ENCODE measurements at places on chromosomes 4 and X.

GRCh38 chrX:139008185-139008584, 296.7 kb upstream of the FGF13 start:
- no peak for DNase-seq

- DNase-seq, result no peak
These were observed 33.4 kb downstream of the ARHGEF6 start for GRCh38 chrX:136747003-136747986.

- no peak for DNase-seq
These were observed 2.7 kb upstream of the TMSB4X start for GRCh38 chrX:12972243-12972642.

DNA sequence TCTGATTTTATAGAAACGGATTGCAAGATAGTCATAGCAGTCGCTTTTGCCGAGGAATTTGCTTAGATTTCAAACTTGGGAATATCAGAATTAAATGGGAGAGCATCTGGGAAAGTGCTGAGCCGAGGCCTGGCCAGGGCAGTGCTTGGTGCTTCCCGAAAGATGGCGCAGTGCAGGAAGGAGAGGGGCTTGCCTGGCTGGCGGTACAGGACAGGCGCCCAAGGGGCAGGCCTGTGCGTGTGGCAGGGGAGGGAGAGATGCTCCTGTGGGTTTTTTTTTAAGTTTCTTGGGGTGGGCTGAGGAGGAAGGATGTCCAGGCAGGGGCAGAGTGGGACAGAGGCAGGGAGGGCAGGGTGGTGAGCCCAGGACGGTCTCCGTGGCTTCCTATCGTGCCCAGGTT, 241.1 kb downstream of the AFAP1 start:
- DNase-seq, result no peak

DNA sequence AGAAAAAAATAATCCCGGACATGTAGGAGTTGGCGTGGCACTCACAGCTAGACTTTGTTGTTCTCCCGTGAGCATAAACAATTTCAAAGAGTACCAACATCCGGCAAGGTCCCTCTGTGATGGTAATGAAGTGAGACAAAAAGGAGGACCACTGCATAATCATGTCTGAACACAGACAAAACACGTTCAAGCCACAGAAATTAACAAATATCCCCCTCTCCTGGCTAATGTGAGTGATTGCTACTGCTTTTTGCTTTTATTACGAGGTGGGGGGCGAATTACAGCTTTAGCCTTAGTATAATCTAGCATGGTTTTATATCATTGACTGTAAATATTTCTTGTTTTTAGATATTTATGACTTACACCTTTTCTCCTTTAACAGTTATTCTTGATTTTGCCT, 118.5 kb downstream of the PLS3 start:
- peak; percentile 12 for DNase-seq

DNA sequence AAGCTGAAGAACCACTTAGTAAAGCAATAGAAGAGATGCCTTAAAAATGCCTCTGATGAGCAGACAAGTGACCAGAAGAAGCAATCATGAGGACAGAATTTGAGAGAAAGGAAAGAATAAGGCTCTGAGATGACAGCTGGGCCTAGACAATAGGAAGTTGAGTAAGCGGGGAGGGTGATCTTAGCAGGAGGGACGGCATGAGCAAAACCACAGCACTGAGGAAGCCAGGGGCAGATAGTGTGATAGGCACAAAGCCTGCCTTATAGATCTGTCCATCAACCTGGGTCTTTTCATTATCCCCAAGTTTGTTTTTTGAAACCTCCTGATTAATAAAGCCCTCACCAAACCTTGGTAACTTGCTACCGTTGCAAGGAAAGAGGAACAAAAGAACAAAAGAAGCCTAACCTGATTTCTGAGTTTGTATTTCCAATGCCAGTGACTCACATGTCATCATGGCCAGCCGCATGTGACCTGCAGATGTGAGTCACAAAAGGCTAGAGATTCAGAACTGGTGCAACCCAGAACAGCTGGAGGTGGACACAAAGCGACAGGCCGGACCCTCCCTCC, 55.7 kb upstream of the PPARGC1A start:
- DNase-seq, result no peak

Measured in NCI-H748 treated with DMSO at 0.1 percent for 48 hours (cell line).